ENCODE measurements at places on chromosomes 13 and 19.
A peak's percentile ranks its signal among the peaks of the same experiment; 100 is the strongest.

GRCh38 chr19:56306016-56306415 lies 8.6 kb downstream of the ZSCAN5A start:
- no peak for DNase-seq

DNA sequence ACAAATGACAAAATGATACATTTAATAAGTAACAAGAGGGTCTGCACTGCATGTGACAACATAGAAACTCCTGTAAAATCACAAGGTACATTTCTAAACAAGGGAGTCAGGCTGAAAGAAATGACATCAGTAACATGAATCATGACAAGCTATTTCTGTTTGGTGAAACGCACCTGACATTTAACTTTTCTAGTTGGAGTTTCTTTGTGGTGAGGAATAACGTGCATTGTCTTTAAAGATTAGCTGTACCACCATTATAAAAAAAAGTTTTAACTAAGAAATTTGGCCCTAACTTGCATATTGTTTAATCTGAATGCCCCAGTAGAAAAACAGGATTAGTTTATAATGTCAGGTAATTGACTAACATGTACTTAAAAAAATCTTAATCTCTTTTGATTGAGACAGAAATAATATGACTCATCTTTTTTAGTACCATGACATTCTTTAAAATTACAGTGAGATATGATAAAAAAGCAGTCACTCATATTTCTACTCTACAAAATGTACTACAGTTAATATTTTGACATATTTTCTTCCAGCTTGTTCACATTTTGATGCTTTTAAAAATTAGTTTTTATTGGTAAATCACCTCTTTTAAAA lies 418.2 kb downstream of the KLF12 start:
- DNase-seq: no peak

GRCh38 chr19:1037621-1038064 lies 2.3 kb upstream of the ABCA7 start:
- no peak for DNase-seq

GRCh38 chr19:4140237-4140711 lies 13.2 kb upstream of the CREB3L3 start:
- DNase-seq: peak; percentile 68

DNA sequence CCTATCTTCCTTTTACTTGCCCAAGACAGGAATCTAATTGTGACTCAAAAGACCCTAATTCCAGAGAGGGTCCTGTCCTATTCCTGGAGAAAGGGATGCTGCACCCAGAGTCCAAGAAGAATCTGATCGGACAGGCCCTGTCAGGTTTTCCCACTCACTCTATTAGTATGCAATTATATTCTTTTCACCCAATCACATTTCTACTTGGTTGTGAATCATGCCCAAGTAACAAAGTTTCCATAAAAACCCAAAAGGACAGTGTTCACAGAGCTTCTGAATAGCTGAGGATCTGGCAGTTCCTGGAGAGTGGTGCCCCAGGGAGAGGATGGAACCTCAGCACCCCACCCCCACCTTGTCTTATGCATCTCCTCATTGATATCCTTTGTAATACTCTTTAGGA lies 135.3 kb upstream of the SLITRK5 start:
- no peak for DNase-seq

GRCh38 chr19:33005440-33005839 lies 33.4 kb downstream of the FAAP24 start:
- peak; percentile 50 for DNase-seq

- no peak for DNase-seq
These were observed 78.8 kb downstream of the SPRY2 start for GRCh38 chr13:80262051-80262695.

- DNase-seq: no peak
These were observed 12.6 kb upstream of the OLFM4 start for GRCh38 chr13:53015971-53016370.

- DNase-seq: no peak
These were observed 627 bp downstream of the LIN7B start for GRCh38 chr19:49114630-49115363.

DNA sequence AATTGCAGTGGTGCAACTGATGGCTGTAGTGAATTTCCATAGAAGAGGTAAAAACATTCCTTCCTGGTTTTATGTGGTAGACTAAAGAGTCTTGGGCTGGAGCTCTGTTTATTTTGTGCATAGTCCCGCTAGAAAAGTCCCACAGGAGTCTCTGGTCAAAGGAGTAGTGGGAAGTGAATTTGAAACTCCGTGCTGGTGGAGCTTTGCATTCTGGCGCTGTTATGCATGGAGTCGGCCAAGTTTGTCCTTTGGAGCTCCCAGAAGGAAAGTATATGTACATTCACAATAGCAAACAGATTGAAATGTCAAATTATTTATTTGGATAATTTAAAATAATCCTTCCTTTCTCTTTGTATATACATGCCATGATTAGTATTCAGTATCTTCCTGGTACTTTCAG lies 296.5 kb downstream of the LMO7 start:
- DNase-seq: no peak

GRCh38 chr13:46751811-46752635 lies 44.9 kb downstream of the ESD start:
- DNase-seq: no peak

- DNase-seq: peak; percentile 31
These were observed 534 bp downstream of the STK24 start for GRCh38 chr13:98576200-98576945.

- no peak for DNase-seq
These were observed 75.6 kb downstream of the CDADC1 start for GRCh38 chr13:49323344-49323743.

DNA sequence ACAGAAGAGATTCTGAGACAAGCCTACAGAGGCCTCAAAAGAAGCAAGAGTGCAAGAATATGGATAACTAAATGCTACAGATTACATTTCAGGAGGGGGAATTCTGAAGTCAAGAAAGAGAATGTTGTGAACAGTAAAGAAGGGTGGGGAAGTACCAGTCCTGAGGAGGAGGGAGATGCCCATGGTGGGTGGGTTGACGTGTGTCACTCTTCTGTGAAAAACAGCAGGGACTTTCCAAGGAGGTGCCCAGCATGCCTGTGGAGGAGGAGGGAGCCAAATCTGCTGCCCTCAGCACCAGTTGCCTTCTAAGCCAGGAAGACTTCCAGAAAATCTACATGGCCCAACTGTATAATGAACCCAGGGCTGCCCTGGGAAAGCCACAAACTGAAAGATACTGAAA lies 87.7 kb downstream of the SGCG start:
- no peak for DNase-seq

Measured in COR-L47 (cell line).